ENCODE measurements at places on chromosomes 7 and 10. TPM values are rescaled to one million over a fixed set of nuclear protein-coding genes. Genes with fewer than 3 reads are reported as not detected.

The SCIN gene
- total RNA-seq, result 0.49 TPM

The WNT8B gene
- not detected for total RNA-seq

The MINDY4 gene
- total RNA-seq, result 2.8 TPM

The PIP gene
- 0.28 TPM for total RNA-seq

The SFRP5 gene
- total RNA-seq, result 1.9 TPM

The ECHS1 gene
- total RNA-seq, result 132 TPM

The ZNF789 gene
- total RNA-seq, result 8.4 TPM

The BHLHA15 gene
- 0.45 TPM for total RNA-seq
